Karpas-422 (cell line): ENCODE measurements at places on chromosomes 1 and 21.

DNA sequence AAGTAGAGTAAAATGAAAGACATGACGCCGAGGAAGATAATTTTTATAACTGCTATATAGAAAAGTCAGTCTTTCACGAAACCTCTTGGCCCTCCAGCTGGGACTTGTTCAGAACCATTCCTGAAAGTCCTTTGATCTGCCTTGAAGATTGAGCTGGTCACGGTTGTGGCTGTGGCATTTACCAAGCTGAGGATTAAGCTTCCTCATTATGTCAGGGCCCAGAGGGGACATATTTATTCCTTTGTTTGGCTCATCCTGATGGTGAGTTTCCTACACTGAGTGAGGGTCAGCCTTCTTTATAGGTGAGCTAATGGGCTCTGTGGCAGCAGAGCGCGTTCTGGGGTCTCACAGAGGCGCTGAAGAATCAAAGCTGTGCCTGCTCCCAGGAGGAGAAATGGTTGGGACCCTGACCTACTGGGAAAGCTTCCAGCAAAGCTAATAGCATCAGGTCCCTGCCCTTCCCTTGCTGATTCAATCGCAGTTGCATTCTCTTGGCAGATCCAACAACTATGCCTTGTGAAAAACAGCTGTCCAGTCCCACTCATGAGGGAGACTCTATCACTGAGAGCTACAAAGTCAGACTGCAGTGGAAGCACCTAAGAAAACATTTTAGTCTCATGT is 43.2 kb upstream of the PBX1 start:
- no peak for DNase-seq

DNA sequence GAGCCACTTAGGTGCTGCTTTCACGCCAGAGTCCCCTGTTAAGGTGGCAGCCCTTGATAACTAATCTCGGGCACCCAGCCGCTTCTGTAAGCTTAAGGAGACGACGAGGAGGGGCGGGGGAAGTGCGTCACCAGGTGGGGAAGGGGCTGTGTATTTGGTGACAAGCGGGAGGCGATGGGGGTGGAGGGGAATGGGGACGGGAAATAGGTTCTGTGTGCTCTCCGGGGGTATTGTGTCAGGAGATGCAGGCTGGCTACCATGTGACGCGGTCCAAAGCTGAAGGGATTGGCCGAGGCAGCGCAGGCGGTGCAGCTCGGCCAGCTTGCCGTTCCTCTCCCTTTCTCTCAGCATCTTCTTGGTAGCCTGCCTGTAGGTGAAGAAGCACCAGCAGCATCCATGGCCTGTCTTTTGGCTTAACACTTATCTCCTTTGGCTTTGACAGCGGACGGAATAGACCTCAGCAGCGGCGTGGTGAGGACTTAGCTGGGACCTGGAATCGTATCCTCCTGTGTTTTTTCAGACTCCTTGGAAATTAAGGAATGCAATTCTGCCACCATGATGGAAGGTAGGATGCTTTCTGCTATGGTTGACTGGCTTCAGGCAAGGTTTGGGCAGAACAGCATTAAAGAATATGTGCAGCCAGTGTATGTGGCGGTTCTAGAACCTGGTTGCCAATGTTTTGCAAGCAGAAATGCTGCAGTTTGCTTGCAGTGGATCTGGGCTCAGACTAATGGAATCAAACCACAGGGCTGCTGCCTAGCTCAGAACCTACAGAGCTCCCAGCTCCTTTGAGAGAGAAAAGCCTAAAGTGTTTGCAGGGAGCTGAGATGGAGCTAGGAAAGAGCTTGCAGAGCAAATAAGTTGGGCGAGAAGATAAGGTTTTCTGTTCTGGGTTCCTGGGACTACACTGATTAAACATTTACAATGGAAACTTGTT is at the start of gene SGIP1:
SGIP1 (plus strand) TSS at position 350 of the 937 bp plus-strand sequence; CDS start at position 556, 206 bp downstream.
- no peak for DNase-seq

GRCh38 chr1:17618558-17619247 is 79.2 kb downstream of the ARHGEF10L start:
- DNase-seq = no peak

DNA sequence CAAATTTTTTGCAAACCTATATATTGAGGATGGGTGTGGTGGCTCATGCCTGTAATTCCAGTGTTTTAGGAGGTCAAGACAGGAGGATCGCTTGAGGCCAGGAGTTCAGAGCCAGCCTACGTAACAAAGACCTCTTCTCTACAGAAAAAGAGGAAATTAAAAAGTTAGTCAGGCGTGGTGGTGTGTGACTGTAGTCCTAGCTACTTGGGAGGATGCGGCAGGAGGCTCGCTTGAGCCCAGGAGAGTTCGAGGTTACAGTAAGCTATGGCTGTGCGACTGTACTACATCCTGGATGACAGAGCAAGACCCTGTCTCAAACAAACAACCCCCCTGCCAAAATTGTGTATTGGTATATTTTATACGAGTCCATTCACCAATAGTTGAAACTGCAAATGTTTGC is 589.7 kb downstream of the DPYD start:
- DNase-seq = peak; percentile 49

- DNase-seq = no peak
Observed at GRCh38 chr1:41509270-41509671, 24.8 kb upstream of the EDN2 start.

DNA sequence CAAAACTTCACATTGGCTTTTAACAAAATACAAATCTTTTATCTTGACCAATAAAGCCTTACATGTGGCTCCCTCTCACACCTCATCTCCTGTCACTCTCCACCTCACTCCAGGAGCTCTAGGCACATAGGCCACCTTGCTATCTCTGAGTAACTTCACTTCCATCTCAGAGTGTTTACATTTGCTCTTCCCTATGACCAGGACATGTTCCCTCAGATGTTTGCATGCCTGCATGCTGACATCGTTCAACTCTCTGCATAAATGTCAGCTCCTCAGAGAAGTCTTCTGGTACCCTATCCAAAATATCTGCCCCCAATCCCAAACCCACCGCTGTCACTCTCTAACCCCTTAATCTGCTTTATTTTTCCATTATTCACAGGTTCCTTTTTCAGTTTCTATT is 110.9 kb downstream of the TOMM20 start:
- DNase-seq = no peak

DNA sequence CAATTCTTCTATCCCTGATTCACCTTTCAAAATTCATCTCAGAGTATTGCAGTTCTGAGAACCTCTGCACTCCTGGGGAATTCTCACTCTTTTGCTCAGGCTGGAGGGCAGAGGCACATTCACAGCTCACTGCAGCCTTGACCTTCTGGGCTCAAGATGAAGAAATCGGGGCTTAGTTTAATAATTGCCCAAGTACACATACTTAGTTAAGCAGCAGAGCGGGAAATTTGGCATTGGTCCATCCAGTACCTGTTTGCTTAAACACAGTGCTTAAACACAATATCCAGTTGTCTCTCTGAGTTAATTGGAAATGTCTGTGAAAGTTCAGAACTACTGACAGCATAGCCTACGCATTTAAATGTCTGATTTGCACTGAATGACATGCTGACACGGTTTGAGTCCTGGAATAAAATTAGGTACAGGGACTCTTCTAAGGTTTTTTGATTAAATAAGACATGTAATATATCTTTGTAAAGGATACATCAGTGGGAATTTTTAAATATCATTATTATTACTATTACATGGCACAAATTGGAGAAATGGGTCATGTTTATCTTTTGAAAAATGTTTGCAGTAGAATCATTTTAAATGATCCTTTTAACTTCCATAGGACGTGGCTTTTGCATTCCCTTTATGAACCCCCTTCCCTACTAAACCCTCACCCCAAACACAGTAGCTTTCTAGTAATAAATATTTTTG is 337.4 kb downstream of the SRGAP2C start:
- DNase-seq = no peak

DNA sequence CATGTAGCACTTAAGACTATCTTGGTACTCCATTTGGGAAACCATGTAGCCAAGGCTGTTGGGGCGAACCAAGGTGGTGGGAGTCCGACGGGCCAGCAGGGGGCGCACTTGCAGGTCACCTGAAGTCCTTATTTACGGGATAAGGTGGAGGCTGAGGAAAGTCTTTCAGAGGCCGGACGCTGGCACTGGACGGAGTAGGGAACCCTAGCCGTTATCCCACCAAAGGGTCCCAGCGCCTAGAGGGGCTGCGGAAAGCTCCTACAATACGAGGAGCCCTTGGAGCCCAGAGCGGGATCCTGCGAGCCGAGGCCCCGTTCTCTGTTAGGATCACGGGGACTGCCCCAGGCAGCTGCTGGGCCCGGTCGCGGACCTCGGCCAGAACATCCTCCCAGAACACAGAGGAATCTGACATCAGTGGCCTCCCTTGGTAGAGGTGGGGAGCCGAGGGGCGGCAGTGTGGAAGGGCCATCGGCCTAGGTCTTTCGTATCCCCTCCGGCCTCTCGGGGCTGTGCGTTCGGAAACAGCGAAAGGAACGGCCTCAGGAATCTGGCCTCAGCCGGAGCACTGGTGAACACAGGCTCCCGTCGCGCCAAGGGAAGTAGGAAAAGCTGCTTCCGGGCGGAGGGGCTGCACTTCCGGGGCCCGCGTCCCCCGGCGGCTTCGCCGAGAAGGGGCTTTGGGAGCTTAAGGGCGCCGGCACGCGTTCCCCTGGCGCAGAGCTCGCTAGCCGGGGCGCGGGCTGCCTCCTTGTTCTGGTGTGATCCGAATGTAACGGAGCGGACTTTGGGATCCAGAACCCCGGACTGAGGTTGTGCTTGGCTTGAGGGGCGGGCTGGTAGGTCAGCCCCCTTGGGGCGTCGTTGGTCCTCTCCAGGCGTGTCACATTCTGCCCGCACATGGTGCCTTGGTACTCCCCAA is 29.9 kb upstream of the RPTN start:
- peak; percentile 92 for DNase-seq

DNA sequence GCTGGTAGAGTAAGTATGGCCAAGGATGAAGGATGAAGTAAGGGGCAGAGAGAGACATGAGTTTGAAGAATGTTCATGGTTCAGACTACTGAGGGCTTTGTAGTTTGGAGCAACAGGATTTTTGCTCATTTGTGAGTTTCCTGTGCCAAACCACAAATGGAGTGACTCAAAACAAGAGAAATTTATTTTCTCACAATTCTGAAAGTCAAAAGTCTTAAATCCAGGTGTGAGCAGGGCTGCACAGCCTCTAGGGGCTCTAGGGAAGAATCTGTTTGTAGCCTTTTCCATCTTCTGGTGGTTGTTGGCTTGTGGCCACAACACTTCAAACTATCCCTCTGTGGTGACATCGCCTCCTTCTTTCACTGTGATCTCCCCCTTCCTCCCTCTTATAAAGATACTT is 58.9 kb downstream of the RHOU start:
- DNase-seq = no peak

DNA sequence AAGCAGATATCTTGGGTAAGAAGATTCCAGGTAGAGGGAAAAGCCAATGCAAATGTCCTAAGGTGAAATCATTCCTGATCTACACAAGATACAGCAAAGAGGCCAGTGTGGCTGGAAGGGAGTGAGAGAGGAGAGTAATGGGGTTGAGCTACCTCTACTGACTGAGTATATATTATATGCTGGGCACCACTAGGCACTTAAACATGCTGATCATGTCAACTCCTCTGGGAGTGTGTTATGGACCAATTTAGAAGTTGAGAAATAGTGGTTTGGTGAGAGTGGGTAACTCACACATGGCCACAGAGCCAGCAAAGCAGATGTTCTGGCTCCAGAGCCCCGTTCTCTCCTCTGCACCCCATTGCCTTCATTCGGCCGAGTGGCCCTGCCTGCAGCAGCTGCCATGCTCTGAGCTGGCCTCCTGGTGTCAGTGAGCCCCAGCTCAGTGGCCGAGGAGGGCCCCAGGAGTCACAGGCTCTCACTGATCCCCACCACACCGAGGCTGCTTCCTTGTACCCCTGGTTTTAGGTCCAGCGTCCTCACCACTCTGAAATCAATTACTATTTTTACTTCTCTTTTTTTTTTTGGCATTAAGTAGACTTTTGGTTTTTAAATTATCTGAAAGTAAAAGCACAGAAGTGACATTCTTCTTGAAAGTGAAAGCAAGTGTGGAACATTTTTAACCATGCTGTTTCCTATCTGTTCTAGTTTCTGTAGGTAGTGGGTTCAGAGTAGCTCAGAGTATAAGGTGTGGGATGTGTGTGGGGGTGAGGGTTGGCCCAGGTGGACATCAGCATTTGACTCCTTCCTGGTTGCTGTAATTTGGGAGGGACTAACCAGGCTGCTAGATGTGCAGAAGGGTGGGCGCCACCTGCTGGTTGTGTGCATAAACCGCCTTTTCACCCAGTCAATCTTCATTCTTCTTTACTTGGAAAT is 45.8 kb upstream of the CRNN start:
- DNase-seq = peak; percentile 90

- peak; percentile 93 for DNase-seq
Observed at GRCh38 chr1:47725992-47726855, 271.0 kb downstream of the TRABD2B start.

DNA sequence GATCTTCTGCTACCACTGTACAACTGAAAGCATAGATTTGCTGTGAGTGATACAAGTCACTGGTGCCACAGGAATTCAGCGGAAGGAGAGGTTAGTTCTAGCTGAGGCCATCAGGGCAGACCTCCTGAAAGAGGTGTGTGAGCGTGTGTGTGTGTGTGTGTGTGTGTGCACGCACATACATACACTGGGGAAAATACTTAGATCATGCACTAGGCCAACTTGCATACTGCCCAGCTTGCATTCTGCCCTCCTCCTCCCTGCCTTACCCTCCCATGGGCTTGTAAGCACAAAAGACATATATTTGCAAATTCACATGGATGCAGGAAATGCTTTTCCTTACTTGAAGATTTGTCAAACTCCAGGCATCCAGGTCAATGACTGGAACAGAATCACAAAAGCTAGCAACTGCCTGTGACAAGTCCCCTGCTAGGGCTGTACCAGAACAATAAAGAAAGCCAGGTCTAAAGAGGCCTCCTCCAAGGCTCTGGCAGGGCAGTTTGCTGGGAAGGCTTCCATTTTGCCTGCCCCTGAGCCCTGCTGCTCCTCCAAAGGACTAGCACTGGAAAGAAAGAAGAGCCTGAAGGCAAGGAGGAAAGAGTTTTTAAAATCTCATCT is 23.2 kb downstream of the PLEKHA6 start:
- DNase-seq = no peak

GRCh38 chr1:54489627-54490250 is 58.3 kb upstream of the ACOT11 start:
- no peak for DNase-seq

- DNase-seq = no peak
Observed at GRCh38 chr1:233569636-233570035, 44.3 kb upstream of the KCNK1 start.

DNA sequence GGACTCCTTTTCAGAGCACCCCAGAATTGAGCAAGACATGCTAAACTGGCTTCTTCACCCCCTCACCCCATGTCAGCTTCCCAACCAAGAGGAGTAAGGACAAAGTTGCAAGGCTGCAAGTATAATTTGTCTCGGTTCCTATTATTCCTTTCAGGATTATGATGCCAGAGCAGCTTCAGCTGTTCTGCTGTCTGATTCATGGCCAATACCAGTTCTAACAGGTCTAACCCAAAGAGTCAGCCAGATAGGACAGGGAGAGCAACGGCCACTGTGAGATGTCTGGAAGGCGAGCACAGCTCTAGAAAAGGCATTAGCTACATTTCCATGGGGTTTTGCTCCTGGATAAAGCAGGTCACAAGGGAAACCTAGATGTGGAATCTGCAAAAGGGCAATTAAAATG is 53.3 kb upstream of the HOOK1 start:
- no peak for DNase-seq
